ENCODE measurements at places on chromosomes 4 and X. TPM values are rescaled to one million over a fixed set of nuclear protein-coding genes. Genes with fewer than 3 reads are reported as not detected.

The ENPP6 gene
- 13.8 TPM for polyA plus RNA-seq

The ABLIM2 gene
- polyA plus RNA-seq = 17.0 TPM

- DNase-seq = no peak
These were observed 19.9 kb downstream of the FLNA start for GRCh38 chrX:154354516-154354915.

DNA sequence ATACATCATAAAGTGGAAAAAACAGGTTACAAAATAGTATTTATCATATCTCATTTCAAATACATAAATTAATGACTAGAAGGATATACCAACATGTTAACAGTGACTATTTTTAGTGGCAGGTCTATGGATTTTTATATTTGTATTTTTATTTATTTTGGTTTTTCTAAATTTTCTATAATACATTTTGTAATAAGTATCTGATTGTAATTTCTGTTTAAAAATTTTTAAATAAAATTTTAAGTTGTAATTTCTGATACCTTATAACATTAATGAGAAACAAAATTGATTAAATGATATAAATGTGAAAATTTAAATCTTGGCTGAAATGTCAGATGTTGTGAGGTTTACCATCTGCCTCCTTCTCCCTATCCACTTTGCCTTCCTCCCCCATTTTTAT, 2.5 kb downstream of the NONO start:
- no peak for DNase-seq

GRCh38 chrX:133892337-133892736, 93.1 kb downstream of the GPC3 start:
- no peak for DNase-seq

- DNase-seq = no peak
These were observed 2.4 kb downstream of the RHOH start for GRCh38 chr4:40199179-40199670.

DNA sequence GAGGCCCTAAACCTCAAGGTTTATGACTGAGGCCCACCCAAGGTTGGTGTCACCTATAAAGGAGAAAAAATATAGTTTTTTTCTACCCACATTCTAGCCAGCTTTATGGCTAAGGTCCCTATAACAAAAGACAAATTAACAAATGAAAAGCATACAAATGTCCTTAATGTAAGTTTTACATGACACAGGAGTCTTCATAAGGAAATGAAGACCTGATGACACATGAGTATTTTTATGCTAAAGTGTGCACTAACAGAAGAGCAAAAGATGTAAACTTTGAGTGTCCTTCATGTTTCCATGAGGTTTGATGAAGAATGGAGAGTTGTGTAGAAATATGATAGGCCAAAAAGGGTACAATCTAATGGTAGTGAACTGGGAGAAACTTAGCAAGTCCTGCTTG, 114.7 kb upstream of the INTU start:
- no peak for DNase-seq

Data from forelimb muscle (tissue), 1 donor.